ENCODE measurements at places on chromosomes 4 and X.

DNA sequence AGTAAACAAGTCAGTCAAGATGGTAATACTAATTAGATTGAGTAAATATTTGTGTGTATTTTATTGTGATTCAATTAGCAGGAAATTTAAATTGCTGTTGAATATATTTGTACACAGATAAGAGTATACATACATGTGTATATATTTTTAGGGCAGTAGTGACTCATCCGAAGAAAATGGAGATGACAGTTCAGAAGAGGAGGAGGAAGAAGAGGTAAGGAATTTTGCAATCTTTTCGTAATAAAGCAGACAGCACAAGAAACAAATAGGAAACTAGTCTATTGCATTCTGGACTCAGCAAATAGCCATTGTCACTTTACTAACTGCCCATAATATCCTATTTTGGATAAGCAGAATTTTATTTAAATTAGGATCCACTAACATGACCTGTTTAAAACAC is 6.6 kb downstream of the IBSP start:
- no peak for DNase-seq

DNA sequence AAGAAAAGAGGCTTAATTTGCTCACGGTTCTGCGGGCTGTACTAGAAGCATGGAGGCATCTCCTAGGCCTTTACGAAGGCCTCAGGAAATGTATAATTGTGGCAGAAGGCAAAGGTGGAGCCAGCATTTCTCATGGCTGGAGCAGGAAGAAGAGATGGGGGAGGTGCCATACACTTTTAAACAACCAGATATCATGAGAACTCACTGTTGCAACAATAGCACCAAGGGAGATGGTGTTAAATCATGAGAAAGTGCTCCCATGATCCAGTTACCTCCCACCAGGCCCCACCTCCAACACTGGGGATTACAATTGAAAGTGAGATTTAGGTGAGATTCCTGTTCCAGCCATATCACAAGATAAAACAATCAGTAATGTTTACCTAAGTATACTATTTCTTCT is 45.5 kb downstream of the MTHFD2L start:
- no peak for DNase-seq

DNA sequence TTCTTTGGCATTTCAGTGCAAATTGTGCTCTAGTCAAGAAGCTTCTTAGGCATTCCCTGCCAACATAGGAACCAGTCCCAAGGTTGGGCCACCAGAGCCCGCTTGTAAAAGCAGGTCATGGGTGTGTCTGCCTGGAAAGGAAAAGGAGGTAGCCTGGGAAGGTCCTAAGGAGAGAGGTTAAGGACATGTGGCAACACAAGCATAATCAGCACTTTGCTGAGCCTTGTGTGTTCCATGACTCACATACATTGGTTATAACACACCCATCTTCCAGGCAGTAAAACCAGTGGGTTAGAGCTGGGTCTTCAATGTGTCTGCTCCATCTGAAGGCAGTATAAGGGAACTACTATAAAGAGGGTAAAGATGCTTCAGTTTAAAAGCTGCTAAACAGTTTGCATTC is 165.0 kb downstream of the FHIP1A start:
- DNase-seq, result no peak

DNA sequence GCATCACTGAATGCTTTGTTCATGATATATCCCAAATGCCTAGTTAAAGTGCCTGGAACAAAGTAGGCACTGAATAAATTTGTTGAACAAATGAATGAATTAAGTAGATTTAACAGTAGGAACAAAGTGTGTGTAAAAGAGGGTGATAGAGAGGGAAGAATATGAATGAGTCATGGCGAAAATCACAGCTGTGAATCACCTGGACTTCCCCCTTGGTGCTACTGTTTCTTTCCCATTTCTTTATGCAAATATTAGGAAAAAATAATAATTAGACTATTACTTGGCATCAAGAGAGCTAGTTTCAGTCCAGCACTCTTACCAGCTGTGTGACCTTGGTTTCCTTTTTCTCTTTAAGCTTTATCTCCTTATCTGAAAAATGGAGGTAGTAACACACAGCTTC is 9.2 kb downstream of the SPIN3 start:
- no peak for DNase-seq

GRCh38 chrX:150100261-150100660 is 162.0 kb upstream of the EOLA2 start:
- no peak for DNase-seq

GRCh38 chrX:132953354-132953753 is 5.1 kb downstream of the HS6ST2 start:
- DNase-seq, result no peak

DNA sequence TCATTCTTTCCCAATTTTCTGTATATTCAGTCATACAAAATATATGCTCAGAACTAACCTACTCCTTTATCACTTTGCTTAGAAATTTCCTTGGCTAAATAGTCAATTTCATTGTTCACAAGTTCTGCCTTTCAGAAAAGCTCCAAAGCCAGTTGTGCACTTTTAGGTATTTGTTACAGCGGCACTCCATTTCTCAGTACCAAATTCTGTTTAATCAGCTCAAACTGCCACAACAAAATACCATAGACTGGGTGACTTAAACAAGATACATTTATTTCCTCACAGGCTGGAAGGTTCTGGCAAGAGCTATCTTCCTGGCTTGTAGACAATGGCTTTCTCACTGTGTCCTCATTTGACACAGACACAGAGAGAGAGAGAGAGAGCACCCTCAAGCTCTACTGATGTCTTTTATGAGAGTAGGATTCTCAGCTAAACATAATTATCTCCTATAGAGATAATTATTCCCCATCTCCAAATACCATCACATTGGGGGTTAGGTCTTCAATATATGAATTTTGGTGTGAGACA is 188.8 kb upstream of the FSTL5 start:
- no peak for DNase-seq

- no peak for DNase-seq
These were observed 27.5 kb upstream of the HERC5 start for GRCh38 chr4:88429401-88429800.

GRCh38 chr4:83858131-83858530 is 322.2 kb downstream of the GPAT3 start:
- no peak for DNase-seq

GRCh38 chr4:148415500-148415899 is 26.7 kb downstream of the NR3C2 start:
- no peak for DNase-seq

DNA sequence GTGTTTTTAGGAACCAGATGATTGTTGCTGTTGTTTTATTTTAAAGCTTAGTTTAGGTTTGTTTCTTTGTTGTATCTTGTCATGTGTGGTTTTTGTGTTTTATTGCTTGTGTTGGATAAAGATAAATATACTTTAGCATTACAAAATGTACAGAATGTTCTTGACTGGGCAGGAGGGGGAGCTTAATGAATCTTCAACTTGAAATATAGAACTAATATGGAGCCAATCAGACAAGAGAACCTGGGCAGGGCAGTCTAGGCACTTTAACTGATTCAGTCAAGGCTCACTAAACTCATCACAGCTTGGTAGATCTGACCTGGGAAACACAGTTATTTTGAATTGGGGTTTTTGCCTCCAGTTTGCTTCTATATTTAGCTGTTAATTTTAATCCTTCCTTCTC is 304.2 kb downstream of the ARHGAP24 start:
- no peak for DNase-seq

GRCh38 chr4:75845992-75846391 is 56.3 kb downstream of the PPEF2 start:
- no peak for DNase-seq

DNA sequence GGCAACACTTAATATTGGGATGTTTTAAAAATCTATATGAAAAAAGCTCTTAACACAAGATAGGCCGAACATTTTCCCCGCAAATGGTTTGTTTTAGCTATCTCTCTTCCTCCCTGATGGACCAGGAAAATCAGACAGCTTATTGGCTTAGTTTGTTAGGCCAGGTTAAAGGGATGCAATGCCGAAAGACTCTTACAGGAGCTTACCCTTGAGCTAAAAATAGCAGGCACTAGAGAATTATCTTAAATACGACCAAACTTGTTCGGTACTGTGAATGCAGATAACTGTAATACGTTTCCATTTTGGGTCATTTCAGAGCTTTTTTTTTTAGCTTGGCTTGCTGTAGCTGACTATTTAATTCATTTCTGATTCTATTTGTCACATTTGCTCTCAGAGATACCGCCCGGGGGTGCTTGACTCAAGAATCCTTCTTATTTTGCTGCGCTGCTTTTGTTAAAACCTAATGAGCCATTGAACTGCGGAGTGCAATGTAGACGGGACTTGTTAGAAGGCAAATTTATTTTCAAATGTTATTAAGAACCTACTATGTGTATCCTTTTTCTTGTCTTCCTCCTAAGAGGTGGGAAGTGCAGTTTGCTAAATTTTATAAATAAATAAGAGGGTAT is 23.3 kb downstream of the PPARGC1A start:
- DNase-seq, result no peak

GRCh38 chrX:2533424-2533823 is 32.6 kb upstream of the DHRSX start:
- DNase-seq, result no peak

DNA sequence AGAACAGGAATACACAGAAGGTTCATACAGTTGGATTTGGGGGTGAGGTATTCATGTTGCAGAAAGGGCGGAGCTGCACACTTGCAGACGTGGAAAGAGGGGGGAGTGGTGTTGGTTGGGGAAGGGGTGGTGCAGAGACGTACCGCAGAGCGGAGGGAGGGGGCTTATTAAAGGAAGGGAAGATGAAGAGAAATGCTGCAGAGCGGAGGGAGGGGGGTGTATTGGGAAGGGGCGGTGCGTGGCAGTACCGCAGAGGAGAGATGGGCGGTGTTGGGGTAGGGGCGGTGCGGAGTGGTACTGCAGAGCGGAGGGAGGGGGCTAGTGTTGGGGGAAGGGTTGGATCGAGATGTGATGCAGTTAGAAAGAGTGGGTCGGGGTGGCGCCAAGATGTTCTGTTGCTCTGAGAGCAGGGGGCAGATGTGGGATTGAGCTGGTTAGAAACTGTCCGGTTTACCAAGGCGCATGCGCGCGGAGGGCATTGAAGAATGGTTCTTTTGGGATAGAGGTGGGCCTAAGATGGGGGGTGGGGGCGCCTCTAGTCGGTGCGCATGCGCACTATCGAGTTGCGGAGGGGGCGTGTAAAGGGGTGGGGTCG is 900 bp downstream of the TRO start:
- peak; percentile 43 for DNase-seq

DNA sequence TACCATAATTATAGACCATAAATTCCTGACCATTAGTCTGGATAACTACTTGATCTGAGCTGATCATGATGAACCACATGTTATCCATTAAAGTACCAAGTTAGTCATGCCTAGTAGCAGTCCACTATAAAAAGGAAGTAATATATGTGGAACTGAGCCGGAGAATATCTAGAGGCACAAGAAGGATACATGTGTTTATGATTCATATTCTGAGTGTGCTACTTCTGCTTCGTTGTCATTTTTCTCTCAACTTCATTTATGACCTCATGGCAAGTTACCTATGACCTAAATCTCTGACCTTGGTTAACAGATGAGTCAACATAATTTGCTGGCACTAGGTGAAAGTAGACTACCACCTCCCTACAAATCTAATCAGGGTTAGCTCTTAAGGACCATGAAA is 56.5 kb upstream of the ANKRD17 start:
- DNase-seq, result no peak

DNA sequence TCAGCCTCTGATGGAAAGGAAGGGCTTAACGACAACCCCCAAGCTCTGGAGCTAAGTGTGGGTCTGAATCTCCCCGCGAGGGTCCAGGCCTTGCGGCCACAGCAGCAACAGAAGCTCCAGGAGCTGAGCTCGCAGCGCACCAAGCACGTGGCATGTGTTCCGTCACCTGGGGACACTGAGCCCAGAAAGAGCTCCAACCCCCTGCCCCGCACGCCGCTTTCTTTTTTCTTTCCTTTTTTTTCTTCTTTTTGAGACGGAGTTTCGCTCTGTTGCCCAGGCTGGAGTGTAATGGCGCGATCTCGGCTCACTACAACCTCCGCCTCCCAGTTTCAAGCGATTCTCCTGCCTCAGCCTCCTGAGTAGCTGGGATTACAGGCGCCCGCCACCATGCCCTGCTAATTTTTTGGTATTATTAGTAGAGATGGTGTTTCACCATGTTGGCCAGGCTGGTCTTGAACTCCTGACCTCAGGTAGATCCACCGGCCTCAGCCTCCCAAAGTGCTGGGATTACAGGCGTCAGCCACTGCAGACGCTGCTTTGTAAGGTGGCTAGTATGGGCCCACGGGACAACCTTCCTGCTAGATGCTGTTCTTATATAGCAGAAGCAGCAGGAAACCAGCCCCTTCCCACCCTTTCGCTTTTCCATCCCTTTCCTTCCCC is 685 bp upstream of the TNIP2 start:
- no peak for DNase-seq

DNA sequence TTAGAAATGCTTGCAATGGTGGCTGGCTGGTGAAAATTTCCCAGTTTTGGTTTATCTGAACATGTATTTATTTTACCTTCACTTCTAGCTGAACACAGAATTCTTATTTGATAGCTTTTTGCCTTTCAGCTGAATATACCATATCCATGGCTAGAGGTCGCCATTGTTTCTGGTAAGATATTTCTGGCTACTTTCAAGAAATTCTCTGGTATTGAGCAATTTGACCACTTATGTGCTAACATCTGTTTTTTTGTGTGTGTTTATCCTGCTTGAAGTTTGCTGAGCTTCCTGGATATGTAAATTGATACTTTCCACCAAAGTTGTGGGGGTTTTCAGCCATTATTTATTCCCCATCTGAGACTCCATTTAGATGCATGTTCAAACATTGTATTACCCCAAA is 75.4 kb downstream of the FBXW7 start:
- no peak for DNase-seq

GRCh38 chr4:71402616-71403015 is 63.8 kb downstream of the SLC4A4 start:
- no peak for DNase-seq

- no peak for DNase-seq
These were observed 35.1 kb upstream of the AP1AR start for GRCh38 chr4:112196461-112196860.

- no peak for DNase-seq
These were observed 550 bp downstream of the ADGRA3 start for GRCh38 chr4:22515145-22515887.

DNA sequence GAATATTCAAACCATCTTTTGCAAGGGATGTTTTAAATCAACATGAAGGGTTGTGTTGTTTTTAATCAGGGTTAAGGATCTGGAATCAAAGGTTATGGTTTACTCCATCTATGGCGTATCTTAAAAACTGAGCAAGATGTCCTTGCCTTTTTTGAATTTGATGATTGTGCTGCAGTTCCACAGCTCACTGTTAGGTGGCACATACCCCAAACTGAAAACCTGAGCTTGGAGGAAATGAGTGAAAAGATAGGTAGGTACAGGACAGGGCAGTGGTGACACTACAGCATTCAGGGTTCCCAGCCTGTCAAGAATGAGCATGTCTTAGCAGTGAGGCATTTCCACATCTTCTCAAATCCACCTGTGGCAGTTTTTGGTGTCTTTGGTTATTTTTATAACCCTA is 13.1 kb upstream of the EOLA1 start:
- no peak for DNase-seq

GRCh38 chr4:105710678-105711077 is 2.1 kb downstream of the GSTCD start:
- no peak for DNase-seq

Data from NT2/D1 (cell line).